ENCODE measurements at places on chromosomes 13 and 19.
A peak's percentile ranks its signal among the peaks of the same experiment; 100 is the strongest.

DNA sequence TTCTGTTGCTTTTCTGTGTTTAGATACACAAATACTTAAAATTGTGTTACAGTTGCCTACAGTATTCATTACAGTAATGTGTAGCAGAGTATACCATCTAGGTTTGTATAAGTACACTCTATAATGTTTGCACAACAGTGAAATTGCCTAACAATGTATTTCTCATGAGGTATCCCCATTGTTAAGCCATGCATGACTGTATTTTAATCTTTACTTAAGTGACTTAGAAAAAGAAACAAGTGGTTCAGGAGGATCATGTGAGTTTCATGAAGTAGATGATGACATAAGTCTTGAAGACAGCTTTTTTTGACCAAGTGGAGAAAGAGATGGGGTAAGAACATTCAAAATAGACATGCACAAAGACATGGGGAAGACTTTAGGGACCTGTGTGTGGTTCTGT, 8.4 kb upstream of the KCTD4 start:
- no peak for DNase-seq

- DNase-seq, result no peak
Measured at GRCh38 chr13:62387647-62388046, 972.0 kb upstream of the PCDH20 start.

GRCh38 chr19:18197306-18197705, 4.3 kb downstream of the MPV17L2 start:
- DNase-seq, result no peak

GRCh38 chr13:99131410-99131809, 69.2 kb upstream of the UBAC2 start:
- DNase-seq, result no peak

GRCh38 chr13:26678330-26678729, 82.3 kb downstream of the GPR12 start:
- DNase-seq, result no peak

DNA sequence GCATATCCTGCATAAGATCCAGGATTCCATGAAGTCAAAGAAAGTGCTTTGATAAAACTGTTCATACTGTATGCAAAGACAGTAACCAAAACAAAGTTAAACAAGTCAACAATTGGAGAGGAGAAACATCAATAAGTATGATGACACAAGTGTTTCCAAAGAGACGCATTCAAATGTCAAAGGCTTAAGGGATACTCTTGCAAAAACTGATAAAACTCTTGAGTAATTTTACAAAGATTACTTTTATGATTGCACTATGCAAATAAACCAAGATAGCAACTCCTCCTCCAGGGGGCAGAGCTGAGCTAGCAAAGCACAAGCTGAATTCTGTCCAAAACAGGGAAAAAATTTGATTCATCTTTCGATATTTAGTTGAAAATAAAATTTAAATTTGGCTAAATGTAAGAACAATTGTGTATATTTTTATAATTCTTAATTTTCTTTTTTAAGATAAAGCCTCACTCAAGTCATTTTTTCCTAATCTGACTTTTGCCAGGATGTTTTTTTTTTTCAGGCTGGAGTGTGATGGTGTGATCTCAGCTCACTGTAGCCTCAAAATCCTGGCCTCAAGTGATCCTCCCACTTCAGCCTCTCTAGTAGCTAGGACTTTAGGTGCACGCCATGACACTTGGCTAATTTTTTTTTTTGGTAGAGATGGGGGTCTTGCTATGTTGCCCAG, 84.0 kb downstream of the MZT1 start:
- DNase-seq, result peak; percentile 39

DNA sequence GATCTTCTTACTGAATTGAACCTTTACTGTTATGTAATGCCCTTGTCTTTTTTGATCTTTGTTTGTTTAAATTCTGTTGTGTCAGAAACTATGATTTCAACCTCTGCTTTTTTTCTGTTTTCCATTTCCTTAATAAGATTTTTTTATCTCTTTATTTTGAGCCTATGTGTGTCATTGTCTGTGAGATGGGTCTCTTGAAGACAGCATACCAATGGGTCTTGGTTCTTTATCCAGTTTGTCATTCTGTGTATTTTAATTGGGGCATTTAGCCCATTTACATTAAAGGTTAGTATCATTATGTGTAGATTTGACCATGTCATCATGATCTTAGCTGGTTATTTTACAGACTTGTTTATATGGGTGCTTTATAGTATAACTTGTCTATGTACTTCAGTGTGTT, 1803.3 kb downstream of the SLITRK5 start:
- no peak for DNase-seq

DNA sequence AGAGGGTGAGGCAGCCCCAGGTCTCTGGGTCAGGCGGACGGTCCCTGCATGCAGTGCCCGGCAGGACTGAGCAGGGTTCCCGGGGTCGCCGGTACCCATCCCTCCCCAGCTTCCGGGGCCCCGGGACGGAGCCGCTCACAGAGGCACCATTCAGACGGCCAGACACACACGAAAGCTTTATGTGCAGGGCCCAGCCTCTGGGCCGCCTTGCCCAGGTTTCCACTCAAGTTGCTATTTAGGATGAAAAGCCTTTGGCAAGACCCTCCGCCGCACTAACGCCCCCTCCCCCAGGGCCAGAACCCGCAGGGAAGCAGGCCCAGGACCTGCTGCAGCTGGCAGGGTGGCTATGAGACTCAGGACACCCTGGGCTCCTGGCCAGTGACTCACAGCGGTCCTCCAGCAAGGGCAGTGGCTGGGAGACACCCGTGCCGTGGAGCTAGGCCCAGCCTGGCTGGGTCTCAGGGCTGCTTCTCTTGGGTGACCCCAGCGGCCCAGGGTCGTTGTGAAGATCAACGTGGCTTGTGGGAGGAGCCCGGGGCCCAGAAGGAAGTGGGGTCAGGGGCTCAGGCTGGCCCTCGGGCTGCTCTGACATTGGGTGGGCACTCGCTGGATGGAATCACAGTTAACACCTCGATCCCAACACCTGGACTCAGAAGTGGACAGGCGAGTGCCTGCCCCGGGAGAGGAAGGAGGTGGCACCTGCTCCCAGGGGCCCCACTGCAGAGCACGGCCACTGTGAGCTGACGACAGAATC, 4.8 kb downstream of the C19orf25 start:
- no peak for DNase-seq

- no peak for DNase-seq
Measured at GRCh38 chr13:107069108-107069776, 501.3 kb upstream of the ARGLU1 start.

DNA sequence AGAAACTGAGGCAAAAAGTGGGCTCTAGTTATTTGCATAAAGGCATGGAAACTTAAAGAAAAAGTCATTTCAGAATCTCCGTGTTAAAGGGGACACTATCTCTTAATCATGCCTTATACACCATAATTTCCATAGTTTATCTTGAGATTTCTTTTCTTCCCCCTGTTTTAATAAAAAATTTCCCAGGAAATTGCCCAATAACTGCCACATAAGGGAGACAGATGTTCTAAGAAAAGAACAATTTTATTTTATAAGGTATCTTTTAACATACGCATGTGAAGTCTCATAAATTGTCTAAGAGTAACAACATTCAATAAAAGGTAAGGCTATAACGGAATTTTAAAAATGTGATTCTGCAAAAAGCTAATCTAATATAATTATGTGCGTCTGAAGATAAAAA, 371.3 kb downstream of the IRS2 start:
- DNase-seq, result no peak

- no peak for DNase-seq
Measured at GRCh38 chr19:53076984-53077383, 26.2 kb downstream of the ZNF160 start.

DNA sequence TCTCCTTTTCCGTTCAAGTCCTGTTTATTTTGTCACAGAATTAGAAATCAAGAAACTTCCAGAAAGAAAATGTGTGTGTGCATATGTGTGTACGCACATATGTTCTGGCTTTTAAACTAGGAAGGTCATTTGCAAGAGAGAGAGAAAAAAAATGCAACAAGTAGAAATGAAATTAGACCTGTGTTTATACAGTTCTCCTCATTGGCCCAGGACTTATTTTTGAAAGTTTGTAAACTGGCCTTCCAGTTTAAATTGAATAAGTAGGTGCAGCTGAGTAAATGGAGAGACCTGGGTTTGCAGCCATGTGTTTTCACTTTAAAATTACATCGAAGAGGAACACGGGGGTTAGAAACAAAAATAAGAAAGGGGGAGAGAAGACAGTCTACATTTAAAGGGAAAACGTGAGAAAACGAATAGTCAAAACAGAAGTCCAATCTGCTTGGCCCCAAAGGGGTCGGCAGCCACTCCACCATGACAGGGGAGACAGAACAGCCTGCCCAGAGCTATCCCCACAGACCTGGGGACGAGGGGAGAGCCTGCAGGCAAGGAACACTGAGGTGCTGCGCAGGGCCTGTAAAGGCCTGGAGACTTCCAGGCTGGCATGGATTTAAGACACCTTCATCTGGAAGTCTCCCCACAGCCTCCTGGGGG, 216.8 kb upstream of the MAB21L1 start:
- DNase-seq, result no peak

DNA sequence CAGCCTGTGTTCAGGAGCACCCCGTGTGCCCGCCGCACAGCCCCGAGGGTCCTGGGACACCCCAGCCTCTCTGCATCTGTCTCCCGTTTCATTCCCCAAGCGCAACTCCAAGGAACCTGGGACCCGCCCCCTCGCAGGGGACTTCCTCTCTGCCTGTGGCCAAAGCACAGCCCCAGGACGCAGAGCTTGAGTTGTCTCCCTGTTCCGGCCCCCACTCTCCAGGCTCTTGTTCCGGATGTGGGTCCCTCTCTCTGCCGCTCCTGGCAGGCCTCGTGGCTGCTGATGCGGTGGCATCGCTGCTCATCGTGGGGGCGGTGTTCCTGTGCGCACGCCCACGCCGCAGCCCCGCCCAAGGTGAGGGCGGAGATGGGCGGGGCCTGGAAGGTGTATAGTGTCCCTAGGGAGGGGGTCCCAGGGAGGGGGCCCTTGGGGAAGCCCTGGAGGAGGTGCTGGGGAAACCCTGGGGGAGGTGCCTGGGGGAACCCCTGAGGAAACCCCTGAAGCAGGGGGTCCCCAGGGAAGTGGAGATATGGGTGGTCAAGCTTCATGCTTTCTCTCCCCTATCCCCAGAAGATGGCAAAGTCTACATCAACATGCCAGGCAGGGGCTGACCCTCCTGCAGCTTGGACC, 1.3 kb downstream of the HCST start:
- DNase-seq, result peak; percentile 93

DNA sequence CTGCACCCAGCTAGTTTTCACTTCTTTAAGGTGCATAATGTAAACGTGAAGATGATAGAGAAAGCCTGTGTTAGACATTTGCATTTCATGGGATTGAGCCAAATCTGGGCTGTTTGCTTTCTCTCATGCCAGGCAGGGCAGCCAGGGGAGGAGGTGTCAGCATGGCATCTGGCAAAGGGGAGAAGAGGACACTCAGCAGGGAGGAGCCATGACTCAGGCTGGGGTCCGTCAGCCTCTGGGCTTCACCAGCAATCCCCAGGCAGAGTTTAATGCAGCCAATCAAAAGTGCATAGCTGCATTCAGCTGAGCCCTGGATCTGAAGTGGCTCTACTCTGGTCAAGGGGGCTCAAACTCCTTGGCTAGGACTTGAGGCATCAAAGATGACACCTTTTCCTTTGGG, 23.5 kb downstream of the EBPL start:
- DNase-seq, result no peak

- no peak for DNase-seq
Measured at GRCh38 chr13:66996503-66996902, 233.6 kb downstream of the PCDH9 start.

DNA sequence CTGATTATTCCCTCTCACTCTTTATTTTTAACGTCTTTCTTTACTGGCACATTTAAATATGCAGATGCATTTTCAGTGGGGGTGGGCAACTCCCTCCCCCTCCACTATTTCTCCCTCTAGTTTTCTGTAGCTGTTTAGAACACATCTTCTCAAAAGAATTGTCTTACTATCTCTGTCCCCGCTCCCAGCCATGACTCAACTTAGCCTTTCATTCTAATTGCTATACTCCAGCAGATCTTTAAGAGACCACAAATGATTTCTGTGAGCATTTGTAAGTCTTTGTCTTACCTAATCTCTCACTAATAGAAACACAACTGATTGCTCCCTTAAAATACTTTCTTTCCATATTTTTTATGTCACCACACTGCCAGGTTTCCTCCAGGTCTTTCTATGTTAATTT, 350.9 kb downstream of the SPRY2 start:
- no peak for DNase-seq

GRCh38 chr13:46124531-46124966, 19.7 kb upstream of the CPB2 start:
- DNase-seq, result no peak

- DNase-seq, result no peak
Measured at GRCh38 chr13:77291774-77292173, 35.1 kb downstream of the MYCBP2 start.

DNA sequence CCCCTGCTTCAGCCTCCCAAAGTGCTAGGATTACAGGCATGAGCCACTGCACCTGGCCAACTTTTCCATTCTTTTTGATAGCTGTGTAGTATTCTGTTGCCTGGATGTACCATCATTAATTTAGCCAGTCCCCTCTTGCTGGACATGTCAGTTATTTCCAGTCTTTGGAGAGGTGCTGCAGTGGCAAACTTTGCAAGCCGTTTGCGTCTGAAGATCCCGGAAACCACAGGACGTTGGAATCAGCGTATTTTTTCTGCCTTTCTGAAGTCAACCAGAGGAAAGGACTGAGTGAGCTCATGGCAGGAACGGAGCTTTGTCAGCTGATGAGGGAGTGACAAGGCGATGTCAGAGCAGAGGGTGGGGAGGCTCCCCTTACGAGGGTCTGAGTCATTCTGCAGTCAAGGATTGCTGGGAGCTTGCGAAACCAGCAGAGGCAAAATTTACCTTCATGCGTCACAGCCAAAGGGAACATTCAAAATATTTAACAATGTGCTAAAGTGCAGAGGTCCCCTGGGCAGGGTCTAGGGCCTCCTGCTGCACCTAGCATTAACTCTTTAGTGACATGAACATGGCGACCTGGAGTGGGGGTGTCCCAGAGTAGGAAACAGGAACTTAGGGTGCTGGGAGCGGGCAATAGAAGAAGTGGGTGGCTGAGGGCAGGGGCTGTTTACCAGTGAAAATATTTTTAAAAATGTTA, 5.6 kb downstream of the C5AR1 start:
- no peak for DNase-seq

- peak; percentile 79 for DNase-seq
Measured at GRCh38 chr19:45125975-45126493, 33.1 kb downstream of the PPP1R37 start.

GRCh38 chr13:37026771-37027170, 26.2 kb downstream of the EXOSC8 start:
- no peak for DNase-seq

GRCh38 chr13:28273919-28274318, 135.6 kb downstream of the PAN3 start:
- DNase-seq, result no peak
